ENCODE measurements at places on chromosomes 1 and 21.

- no peak for DNase-seq
Observed at GRCh38 chr21:20023193-20023592, 975.0 kb upstream of the NCAM2 start.

DNA sequence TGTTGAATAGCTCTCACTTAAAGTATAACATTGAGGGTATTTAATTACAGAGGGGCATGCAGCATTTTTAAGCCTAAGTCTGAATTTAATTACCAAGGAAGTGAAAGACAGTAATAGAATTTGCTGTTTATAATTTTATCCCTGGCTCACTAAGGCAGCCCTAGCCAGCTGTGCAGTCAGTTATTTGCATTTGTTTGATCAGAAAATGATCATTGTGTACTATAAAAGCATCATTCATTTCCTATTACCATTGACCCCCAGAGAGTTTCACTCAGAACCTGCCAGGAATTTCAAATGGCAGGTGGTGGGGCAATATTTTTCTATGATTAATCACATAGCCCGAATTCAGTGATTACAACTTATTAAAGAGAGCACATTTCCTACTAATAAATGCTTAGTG is 277.1 kb upstream of the KAZN start:
- no peak for DNase-seq

DNA sequence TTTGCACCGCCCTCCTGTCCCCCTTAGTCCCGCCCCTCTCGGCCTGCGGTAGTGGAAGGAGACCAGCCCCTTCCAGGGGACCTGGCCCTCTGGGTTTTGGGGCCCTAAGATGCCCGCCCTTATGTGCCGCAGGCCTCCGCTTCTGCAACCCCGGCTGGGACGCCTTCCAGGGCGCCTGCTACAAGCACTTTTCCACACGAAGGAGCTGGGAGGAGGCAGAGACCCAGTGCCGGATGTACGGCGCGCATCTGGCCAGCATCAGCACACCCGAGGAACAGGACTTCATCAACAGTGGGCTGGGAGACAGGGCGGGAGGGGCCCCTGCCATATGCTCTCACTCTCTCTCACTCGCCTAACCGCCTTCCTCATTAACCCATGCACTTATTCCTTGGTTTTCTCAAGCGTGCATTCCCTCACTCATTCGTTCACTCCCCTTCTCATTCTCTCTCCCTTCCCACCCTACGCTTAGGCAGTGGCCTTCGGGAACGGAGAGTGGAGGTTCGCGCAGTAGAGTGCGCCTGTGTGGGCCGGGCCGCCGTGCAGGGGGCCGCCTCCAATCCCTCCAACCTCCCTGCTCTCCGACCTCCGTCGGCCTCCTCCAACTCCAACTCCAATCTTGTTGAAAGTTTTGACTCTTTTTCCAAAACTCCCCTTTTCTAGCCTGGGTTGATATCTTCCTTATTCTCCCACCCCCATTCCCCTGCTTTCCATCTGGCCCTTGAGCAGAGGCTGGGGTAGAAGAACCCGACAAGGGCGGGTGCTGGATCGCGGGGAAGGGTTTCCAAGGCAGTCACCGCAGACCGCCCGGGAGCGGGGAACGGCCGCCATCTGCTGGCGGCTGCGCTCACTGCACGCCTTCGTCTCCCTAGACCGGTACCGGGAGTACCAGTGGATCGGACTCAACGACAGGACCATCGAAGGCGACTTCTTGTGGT is 15.2 kb downstream of the BCAN start:
- DNase-seq: peak; percentile 70

GRCh38 chr1:117794073-117794472 is 135.3 kb downstream of the GDAP2 start:
- DNase-seq: no peak

DNA sequence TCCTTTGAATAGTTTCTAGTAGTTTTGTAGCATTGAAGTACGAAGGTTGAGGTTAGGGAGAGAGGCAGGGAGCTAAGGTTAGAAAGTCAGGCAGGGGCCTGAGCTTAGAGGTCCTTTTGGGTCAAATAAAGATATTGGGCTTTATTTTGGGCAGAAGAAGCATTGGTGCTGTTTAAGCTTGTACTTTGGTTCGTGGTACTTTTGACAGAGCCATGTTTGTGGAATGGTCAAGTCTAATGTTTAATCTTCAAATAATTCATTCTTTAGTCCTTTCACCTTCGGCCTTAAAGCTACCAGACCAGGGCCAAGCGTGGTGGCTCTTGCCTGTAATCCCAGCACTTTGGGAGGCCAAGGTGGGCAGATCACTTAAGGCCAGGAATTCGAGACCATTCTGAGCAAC is 12.5 kb downstream of the FGGY start:
- no peak for DNase-seq

DNA sequence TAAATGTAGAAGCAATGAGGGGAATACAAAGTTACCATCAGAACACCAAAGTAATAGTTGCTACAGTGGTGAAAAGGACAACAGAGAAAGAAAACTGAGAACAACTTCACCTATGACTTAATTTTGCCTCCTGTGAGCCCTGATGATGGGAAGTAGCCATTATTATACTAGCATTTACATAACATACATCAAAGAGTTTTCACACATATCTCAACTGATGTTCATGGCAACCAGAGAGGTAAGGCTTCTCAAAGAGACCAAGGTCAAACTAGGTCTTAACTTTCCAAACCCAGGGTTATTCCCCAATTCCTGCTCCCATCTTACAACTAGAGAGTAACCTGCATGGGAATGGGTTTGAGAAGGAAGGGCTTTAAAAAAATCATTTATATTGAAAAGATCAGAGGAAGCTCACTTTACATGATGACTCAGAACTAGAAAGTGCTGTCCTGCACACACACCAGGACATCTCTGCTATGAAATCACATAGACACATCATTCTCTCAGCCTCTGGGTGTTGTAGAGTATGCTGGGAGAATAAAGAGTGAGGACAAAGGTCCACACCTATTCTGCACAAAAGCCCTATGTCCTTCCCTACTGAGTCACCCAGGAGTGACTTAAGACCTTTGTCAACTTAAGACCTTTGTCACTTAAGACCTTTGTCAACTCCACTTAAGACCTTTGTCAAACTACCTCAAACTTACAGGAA is 179.7 kb downstream of the TNFSF18 start:
- no peak for DNase-seq

- DNase-seq: no peak
Observed at GRCh38 chr1:192580351-192580962, 4.9 kb downstream of the RGS1 start.

- DNase-seq: no peak
Observed at GRCh38 chr1:54314696-54315095, 91.5 kb downstream of the SSBP3 start.

- DNase-seq: peak; percentile 68
Observed at GRCh38 chr1:46394108-46394871, at the start of gene FAAH. Gene FAAH (plus strand): TSS chr1:46394317. CDS start chr1:46394349, 32 bp downstream.

GRCh38 chr1:231415018-231415583 is 7.0 kb downstream of the EGLN1 start:
- no peak for DNase-seq

GRCh38 chr1:70038025-70038424 is 167.4 kb downstream of the LRRC40 start:
- DNase-seq: no peak

GRCh38 chr1:164608651-164609057 is 49.7 kb downstream of the PBX1 start:
- DNase-seq: no peak

GRCh38 chr1:183416850-183417771 is 1.1 kb downstream of the NMNAT2 start:
- DNase-seq: peak; percentile 10

GRCh38 chr1:152244576-152245273 is 20.7 kb upstream of the HRNR start:
- DNase-seq: no peak

DNA sequence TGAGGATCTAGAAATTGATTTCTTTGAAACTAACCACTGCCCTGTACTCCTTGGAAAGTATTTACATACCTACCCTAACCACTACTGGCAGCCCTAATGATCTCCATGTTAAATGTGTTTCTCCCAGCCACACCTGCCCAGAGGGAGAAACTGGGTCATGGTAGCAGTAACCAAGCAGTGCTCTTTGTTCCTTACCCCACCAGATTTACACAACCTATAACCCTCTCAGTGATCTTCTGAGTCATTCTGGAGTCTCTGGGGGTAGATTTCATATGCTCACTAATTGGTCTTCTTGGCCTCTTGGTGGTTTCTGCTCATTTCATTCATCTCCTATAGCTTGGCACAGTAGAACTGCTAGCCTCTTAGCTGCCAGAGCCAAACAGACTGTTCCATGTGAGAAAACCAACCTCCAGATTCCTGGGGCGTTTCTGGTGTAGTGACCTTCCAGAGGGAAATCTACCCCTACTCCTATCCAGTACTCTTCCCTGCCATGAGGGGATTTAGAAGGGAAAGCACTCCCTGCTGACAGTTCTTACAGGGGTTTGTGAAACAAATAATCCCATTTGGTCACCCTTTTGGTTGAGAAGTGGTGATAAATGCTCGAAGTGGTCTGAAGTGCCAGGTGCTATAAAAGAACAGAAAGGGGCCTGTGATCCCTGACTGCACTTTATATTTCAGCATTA is 36.2 kb upstream of the LRIG2 start:
- no peak for DNase-seq

- no peak for DNase-seq
Observed at GRCh38 chr21:28229814-28230213, 762.9 kb downstream of the LTN1 start.

GRCh38 chr1:14949836-14950713 is 203.5 kb upstream of the TMEM51 start:
- DNase-seq: no peak

GRCh38 chr1:1665815-1666251 is 7.0 kb upstream of the CDK11B start:
- no peak for DNase-seq

DNA sequence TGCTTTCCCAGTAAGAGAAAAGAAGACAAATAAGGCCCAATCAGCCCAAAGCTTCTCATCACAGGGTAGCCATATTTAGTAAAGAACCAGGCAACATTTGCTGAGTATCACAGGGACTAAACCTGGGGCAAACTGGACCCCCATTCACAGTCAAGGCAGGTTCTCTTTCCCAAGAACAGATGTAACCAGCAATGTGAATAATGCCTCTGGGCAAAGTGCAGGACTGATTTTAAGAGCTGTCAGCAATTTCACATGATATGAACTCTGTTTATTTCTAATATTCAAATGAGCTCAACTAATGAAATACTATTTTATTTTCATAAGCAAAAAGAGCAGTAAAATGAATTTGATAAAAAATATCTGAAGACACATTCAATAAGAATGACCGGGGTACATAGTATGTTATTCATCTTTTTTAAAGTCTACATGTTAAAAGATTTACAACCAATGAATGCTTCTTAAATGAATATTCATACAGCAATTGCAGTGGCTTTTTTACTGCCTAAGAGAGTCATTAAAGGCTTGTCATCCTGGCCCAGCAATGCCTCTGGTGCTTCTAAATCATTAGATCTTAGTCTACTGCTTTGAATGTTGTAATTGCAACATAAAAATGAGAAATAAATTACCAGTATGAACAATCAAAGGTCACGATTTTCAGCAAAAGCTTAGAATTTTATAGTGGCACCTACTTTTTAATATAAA is 308.8 kb downstream of the SMYD3 start:
- no peak for DNase-seq

DNA sequence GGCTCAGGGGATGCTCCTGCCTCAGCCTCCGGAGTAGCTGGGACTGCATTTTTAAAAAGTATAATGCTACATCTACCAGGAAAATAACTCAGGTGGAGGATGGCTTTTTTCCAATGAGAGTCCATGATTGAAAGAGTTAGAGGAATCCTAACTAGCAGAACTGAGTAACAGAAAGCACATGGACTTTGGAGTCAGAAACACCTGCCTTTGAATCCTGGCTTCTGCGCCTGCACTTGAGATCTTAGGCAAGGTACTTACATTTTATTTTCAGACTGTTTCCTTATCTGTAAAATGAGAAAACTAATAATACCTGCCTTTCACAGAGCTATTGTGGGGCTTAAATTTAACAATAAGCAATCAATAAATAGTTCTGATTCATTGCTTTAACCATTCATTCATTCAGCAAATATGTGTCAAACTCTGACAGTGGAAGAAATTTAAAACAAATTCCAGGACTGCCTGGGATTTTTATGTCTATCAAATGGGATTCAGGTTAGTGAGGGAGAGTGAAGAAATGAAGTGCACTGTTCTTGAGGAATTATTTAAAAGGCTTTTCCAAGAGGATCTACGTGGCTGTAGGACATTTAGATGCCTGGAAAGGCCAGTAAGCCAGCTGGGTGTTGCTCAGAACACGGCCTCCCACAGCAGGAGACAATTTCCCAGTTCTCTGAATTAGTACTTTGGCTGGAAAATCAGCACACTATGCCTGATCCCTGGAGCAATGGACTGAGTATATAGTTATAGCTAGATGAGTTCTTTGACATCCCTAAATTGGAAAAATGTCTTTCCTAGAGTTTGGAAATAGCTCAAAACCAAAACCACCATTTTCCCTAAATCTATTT is 12.8 kb upstream of the LBR start:
- DNase-seq: no peak

DNA sequence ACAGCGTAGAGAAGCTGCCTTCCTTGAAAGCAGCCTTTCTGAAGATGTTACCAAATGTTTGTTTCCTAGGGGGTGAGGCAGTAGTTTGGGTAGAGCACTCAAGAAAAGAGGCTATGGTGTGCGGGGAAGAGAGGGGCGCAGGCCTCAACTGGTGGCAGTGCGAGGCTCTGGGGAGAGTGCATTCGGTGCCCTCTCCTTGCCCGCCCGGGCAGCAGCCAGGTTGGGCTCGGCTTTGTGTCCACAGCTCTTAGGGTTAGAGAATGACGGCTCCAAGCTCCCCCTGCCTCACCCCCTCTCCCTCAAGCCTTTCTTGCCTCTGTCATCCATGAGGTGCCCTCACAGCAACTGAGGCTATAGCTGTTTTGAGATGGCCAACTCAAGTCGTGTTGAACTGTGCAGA is 899 bp upstream of the SLFNL1 start:
- no peak for DNase-seq

DNA sequence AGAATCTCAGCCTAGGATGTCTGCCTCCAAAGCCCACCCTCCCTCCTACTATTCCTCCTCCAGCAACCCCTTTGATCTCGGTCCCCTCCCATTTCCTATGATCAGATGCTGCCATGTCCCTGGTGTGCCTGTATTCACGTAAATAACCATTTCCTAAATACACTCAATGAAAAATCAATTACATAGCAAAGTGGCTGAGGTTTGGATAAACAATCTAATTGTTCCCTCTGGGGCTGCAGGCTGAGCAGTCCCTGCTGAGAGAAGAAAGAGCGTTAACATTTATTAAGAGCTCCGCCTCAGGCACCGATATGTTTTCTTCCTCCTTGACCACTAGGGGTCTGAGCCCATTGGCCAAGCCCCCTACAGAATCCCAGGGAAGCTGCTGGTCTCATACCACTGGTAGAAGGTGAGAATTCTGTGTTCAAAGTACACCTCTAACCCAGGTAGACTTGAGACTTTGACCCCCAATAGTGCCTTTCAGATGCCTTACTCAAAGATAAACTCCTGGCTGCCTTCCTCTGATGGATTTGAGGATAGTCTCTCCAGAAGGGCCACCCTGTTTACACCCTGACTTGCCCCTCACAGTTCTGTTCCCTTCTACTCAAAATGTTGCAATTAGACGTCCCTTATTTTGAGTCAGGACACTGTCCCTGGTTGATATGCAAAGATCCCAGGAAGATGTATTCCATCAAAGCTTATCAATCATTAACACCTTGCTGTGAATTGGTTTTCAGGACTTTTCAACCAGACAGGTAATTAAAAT is 33.9 kb upstream of the CAMK1G start:
- no peak for DNase-seq

Data from anterior cingulate cortex (tissue), 58 donors.